ENCODE measurements at places on chromosomes 3 and 15.

DNA sequence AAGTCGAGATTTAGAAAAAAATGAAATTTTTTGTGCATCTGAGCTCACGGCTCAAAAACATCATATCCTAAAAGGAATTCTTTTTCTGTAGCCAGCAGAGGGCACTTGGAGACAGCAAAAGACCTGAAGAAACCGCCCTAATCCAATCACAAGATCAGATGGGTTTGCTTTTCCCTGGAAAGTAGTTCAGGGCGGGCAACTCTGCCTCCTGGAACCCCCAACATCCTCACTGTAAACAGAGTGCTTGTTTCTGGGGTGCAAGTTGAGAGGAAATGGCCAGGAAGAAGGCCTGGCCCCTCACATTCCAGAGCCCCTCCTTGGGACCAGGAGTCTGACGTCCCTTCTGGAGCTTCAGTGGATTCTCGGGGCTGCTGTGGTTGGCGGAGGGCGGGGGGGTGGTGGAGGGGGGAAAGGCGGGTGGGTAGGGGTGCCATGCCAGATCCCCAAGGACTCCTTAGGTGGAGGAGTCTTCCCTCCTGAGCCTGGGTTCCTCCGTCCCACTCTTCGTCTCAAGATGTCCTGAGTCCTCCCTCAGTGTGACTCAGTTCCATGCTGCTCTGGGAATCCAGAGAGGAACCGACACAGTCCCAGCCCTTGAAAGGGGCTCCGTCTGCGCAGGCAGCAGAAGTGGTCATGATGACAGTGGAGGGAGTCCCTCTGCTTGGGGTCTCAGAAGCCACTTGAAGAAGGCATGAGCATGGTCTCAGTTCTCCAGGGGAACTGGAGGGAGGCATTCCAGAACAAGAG, 35.9 kb downstream of the CCK start:
- no peak for DNase-seq

DNA sequence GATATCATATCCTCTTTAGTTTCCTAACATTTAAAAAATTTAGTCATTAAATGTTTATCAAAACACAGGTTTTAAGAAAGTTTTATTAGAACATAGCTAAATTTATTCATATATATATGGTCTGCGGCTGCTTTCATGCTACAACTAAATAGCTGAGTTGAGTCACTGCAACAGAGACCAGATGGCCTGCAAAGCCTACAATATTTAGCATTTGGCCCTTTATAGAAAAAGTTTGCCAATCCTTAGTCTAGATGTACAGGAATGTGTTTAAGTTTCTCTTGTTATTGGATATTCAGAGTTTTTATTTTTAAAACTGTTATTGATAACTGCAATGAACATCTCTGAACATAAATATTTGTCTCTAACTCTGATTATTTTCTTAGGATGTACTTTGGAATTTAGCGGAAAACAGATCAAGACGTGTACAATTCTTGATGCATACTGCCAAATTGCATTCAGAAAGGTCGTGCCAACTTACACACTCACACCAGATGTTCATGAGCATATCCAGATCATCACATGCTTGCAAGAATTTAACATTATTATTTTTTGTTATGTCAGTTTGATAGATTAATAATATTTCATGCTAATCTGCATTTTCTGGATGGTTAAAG, 157.9 kb downstream of the STAC start:
- DNase-seq: no peak

DNA sequence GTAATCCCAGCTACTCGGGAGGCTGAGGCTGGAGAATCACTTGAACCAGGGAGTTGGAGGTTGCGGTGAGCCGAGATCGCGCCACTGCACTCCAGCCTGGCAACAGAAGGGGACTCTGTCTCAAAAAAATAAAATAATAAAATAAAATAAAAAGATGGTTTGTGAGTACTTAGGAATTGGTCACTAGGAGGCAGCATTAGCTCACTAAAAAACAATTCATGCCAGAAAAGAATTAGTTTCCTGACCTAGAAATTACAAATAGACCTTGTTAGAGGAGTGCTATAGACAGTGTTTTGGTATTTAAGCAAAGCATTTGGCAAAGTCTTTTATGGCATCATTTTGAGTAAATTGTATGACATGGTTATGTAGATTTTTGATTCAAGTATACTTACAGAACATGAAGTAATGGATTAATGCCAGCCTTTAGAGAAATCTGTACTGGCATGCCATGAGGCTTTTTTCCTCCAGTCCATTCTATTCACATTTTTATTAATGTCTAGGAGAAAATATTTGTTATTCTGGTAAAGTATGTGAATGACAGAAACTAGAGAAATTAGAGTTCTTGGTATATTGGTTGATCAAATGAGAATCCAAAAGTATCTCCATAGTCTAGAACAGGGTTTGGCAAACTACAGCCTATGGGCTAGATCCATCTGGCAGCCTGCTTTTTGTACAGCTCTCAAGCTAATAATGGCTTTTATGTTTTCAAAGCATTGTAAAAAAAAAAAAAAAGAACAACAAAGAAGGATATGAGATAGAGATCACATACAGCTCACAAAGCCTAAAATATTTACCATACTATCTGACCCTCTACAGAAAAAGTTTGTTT, 81.6 kb downstream of the LRRC49 start:
- no peak for DNase-seq

DNA sequence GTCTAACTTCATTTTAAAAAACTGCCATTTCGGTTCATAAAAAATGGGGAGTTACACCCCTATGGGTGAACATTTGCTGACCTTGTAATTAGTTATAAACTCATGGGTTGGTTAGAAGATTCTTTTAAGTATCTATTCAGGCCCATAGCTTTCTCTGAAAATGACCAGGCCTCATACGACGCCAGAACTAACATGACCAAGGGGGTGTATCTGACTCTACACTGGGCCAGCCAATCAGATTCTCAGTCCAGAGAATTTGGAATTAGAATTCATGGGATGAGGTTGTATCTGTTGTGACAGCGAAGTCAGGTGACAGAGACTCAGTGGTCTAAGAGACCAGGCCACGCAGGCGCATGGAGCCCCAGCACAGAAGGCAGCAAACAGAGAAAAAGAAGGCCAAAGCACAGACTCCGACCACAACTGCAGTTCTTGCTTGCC, 981.4 kb downstream of the FHIT start:
- DNase-seq: no peak

- no peak for DNase-seq
Measured at GRCh38 chr3:150965436-150965835, 7.1 kb downstream of the CLRN1 start.

- no peak for DNase-seq
Measured at GRCh38 chr3:47836986-47837385, 34.0 kb downstream of the DHX30 start.

DNA sequence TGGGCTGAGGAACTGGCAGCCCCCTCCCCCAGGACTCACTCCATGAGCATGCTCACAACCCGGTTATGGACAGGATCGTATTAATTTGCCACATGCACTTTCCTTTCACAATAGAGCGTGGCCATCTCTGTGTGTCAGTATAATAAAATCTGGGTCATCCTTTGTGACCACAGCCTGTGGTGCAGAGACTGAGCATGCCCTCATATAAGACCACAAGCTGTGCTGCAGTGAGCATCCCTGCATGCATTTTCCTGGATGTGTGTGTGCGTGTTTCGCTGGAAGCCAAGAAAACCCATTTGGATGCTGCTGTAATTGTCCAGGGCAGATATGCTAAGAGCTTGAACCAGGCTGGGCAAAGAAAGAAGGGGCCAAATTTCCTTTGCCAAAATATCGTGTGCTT, 39.7 kb downstream of the CYP11A1 start:
- no peak for DNase-seq

GRCh38 chr3:129416415-129416814, 12.0 kb downstream of the EFCAB12 start:
- DNase-seq: no peak

- no peak for DNase-seq
Measured at GRCh38 chr15:25718169-25718536, 145.0 kb downstream of the ATP10A start.

- DNase-seq: no peak
Measured at GRCh38 chr15:55589287-55589686, 1.1 kb upstream of the PYGO1 start.

DNA sequence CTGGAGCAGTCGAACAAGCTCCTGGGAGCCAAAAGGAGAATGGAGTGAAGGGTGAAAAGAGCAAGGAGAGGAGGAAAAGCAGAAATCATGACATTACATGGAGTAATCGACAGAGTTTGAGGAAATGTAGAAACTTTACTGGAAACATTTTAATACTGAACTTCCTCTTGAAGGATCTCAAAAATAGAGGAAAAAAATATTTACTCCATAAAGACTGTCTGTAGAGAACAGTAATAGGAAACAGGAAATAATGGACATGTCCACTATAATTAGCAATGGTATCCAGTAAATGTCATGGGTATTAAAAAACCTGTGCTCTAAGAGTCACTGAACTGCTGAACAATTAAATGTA, 53.0 kb downstream of the TBC1D2B start:
- no peak for DNase-seq

DNA sequence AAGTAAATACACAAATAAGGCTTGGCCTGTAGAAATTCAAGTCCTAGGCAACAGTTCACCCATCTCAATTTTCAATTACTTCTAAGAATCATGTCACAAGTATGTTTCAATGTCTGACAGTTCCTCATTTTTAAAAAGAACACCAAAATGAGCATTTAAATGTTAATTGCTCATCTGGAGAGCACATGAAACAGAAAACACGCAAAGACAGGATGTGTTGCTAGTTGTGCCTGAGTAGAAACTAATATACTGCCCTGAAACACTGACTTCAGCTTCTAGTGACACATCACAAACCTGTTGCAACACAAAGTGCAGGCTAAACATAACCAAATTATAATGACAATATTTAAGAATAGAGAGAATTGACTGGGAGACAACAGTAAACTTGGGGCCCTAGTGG, 167.3 kb upstream of the THBS1 start:
- no peak for DNase-seq

- no peak for DNase-seq
Measured at GRCh38 chr3:189824629-189825312, 193.6 kb downstream of the TP63 start.

DNA sequence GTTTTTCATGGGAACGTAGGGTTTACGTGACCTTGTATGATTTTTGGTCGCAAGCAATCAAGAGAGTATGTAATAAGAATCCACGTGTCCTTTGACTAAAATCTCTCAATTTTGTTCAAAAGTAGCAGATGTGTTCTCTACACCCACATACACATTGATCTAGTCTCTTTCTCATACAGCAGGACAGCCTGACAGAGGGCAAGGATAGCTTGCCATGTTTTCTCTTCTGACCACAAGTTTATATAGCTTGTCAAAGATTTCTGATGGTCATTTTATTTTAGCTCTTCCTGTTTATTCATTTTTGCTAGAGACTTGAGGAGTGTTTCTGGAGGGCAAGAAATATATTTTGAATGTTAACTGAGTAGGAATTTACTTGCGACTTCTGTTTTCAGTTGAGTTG, 570.2 kb upstream of the ALCAM start:
- no peak for DNase-seq

GRCh38 chr3:53218131-53218530, 37.7 kb downstream of the TKT start:
- DNase-seq: peak; percentile 47

DNA sequence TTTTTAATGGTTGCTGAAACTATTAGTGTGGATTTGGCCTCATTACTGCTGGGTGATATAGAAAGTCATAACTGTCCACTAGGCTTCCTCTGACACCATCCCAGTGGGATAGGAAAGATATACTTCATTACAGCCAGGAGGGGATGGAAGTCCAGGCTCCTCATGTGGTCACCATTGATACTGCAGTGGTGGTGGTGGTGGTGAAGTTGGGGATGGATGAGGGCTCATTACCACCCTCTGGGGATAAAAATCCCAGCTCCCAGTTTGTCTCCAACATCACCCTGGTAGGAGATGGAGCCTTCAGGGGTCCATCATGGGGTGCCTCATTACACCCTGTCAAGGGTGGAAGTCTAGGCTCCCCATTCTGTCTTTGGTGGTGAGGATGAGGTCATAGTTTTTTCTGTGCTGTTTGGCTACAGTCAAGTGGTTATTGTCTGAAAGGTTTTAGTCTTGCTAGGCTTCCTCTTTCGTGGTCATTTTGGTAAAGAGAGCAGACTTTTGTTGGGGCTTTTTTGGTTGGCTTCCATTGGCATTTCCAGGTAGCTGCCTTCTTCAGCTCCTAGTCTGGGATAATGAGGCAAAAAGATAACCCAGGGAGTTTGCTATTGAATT, 30.1 kb upstream of the FILIP1L start:
- no peak for DNase-seq

GRCh38 chr3:85003479-85003878, 44.7 kb downstream of the CADM2 start:
- no peak for DNase-seq

- DNase-seq: no peak
Measured at GRCh38 chr15:67774626-67775025, 50.7 kb upstream of the SKOR1 start.

DNA sequence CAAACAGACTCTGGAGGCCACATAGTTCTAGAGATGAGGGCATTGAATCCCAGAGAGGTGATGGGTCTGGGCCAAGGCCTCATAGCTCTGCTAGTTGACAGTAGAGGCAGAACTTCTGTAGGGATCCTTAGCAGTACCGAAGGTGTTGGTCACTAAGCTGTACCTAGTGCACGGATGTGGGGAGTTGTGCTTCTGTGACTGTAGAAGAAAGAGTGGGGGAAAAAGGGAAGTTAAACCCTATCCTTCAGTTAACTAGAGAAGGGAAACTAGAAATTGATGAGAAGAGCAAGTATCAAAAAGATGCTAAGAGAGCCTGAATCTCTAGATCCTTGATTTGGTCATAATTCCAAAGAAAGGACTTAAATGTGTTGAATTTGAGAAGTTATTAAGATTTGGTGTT, 186.7 kb downstream of the NFKBIZ start:
- DNase-seq: no peak

DNA sequence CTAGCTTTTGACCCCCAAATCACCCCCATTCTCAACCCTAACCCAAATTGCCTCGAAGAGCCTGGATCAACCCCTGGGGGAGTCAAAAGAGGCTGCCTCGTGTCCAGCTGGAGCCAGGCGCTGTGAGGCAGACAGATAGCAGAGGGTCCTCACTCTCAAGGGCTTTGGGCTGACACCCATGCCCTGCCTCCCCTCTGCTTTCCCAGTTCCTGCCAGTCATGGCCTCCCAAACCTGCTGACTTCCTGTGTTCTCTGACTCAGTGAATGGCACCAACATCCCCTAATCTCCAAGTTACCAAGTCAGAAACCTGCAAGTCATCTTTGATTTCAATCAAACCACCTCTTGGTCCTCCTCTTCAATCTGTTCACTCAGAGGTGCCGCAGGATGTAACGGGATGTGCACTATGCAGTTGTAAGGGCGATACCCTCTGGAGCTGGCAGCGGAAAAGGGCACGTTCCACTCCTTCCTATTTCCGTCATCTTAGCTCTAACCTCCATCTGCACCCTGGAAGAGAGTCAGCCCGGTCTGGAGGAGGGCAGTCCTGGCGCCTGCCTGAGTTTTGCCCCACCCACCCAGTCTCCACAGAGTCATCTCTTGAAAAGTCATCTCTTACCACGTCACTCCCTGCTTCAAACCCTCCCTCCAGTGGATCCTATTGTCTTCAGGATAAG, 52.4 kb upstream of the FAM174B start:
- DNase-seq: no peak

GRCh38 chr3:20648921-20649381, 462.9 kb upstream of the SGO1 start:
- no peak for DNase-seq

- no peak for DNase-seq
Measured at GRCh38 chr3:50630877-50631276, 13.9 kb downstream of the MAPKAPK3 start.
